ENCODE measurements at places on chromosomes 7 and 10.

- no peak for DNase-seq
Observed at GRCh38 chr7:107824858-107825257, 21.8 kb upstream of the SLC26A3 start.

- no peak for DNase-seq
Observed at GRCh38 chr10:110207805-110208613, 604 bp downstream of the MXI1 start.

DNA sequence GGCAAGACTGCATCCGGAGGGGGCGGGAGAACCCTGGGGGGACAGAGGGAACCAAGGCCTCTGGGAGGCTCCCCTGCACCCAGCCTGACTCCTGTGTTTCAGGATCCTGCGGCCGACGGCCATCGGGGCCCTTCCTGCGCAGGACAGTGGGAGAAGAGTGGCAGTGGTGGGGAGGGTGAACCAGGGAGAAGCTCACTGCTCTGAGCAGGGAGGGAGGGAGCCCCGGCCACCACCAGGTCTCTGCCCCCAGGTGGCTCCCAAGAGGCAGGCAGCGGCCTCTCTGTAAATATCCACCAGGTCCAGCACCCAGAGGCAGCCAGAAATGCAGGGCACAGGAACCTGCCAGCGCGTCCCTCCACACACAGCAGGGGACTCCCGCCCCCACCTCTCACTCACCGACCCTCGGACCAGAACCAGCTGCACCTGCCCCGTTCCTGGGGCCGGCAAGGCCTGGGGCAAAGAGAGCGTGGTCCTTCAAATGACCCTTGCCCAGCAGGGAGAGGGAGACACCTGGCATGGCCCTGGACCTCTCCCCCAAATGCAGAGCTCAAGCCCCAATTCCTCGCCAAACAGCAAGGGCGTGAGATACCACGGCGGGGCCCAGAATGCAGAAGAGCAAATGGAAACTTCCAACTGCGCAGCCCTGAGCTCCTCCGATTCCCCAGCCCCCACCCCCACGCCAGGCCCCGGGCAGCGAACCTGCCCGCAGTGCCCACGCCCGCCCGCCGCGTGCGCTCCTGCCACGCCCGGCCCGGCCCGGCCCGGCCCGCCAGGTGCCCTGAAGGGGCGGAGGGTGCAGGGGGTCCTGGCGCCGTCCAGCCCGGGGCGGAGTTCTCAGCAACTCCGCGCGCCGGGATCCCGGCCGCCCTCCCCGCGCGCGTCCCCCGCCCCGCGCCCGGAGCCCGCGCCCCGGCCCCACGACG lies 805 bp downstream of the RASGEF1A start:
- no peak for DNase-seq

- DNase-seq, result no peak
Observed at GRCh38 chr7:148374396-148375259, 215.9 kb upstream of the C7orf33 start.

GRCh38 chr7:129875160-129875559 lies 77.6 kb downstream of the UBE2H start:
- no peak for DNase-seq

DNA sequence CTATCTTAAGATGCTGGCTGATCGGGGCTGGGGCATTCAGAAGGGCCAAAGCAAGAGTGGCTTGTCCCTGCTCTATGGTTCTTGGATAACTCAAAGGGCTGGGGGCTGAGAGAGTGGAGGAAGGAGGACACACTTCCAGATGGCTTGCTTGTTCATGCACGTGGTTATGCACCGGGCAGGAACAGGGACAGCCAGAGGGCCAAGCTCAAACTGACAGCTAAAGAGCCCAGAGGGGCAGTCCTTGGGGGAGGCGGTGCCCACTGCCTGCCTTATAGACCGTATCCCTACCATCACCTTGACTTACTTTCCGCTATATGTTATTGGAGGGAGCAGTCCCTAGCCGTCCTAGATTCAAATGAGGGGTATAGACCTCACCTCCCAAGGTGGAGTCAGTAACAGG lies 192.7 kb upstream of the SVIL start:
- no peak for DNase-seq

GRCh38 chr10:60573336-60573735 lies 183.7 kb upstream of the ANK3 start:
- DNase-seq, result peak; percentile 20

GRCh38 chr7:30548845-30549244 lies 44.2 kb upstream of the GGCT start:
- DNase-seq, result peak; percentile 70

- no peak for DNase-seq
Observed at GRCh38 chr10:77091597-77092165, 545.9 kb downstream of the KCNMA1 start.

DNA sequence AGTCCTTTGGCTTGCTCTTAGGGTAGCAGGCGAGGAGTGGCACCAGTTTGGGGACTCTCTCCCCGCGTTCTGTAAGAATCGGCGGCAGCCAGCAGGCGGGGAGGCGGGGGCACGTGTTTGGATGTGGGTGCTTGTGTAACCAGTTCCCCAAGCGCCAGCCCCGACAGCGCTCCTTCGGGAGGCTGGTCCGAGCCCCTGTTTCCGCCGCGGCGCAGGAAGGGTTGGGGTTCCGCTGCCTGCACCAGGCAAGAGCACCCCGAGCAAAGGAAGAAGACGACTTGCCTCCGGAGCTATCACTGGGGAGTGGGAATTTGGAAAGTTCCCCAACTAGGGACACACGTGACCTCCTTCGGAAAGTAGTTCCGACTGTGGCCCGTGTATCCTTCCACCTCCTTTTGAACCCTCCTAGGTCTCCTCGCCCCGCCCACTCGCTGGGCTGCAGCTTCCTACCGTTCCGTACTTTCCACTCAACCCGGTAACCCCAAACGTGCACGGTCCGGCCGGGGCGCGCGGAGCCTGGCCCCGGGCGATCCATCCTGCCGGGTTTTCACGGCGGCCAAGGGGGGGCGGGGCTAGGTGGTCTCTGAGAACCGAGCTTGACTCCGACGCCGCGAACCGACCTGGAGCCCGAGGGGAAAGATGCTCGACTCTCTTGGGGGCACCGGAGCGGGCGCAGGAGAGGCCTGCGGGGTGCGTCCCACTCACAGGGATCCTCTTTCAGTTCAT lies 1.2 kb downstream of the KLLN start:
- DNase-seq, result peak; percentile 92
